ENCODE measurements at places on chromosomes 1 and 21.

DNA sequence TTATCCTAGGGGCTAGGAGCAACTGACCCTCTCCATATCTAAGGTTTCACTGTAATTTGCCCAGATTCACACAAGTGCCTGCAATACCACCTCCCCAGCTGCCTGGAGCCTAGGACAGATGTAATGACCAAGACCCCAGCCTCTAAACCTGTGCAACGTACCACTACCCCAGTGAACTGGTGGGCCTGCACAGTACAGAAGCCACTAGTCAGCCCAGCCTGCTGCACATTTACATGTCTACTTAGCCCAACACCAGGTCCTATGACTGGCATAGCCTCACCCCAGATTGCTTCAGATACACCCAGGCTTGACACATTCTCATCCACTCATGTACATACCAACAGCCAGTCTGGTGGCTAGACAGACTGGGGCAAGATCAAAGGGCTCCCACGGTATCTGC, 1336.6 kb downstream of the BRINP3 start:
- DNase-seq = no peak

DNA sequence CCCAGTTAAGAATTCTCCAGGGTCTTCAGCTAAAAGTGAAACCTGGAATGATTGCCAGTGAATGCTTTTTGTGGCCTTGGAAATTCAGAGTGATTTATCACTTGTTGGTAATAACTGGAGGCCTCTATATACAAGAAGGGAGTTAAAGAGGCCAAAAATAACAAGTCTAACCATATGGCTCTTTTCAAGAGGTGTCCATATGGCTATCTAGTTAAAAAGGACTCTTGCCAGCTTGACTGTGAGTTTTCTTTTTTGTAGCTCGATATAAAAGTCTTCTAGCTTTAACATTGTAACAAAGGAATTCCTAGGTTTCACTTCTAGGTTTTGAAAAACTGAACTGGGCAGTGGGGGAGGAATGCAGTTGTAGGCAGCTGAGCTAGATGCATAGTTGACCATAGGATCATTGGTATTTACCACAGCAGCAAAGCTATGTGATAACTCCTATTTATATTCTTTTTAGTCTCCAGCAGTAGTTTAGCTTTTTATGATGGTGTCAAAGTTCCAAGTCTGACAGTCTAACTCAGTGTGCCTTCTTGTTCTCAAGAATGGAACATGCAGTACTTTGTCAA, 44.4 kb downstream of the CACHD1 start:
- DNase-seq = no peak

DNA sequence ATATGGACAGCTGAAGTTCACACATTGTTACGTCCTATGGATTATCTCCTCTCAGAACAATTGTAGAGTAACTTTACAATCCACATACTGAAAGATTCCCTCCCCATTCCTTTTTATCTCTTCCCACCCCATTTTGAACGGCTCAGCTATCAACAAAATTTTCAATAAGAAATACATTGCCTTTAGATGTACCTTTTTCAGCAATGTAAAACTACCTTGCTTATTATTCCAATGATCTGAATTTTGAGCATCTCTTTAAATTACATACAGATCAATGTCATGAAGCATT, 503.7 kb downstream of the SMYD3 start:
- no peak for DNase-seq

DNA sequence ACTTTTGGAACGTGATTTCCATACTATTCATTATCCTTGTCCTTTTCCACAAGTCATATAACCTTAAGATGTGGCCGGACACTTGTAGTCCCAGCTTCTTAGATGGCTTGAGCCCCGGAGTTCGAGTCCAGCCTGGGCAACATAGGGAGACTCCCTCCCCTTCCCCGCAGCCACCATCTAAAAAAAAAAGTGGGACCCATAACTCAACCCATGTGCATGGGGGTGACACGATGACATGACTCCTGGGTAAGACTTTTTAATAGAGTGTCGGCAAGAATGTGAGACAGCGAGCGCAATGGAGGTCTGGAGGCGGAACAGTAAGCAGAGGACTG, 25.7 kb downstream of the MIA3 start:
- DNase-seq = no peak

- DNase-seq = no peak
Observed at GRCh38 chr21:46188226-46189212, 4.3 kb upstream of the SPATC1L start.

DNA sequence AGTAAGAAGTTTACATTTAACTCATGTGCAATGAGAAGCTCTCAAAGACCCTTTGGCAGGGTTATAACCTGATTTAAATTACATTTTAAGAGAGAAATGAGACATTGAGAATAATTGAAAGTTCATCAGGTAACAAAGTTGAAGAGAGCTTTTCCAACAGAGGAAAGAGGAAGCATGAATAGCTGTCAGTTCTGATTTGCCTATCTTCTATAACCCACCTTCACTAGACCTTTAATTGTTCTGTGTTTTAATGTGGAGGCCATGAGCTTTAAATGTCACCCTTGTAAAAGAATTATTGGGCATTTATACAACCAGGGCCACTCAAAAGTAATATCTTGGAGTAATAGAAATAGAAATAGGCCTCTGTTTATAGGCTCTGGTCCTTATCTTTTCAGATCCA, 9.3 kb upstream of the FCRL1 start:
- no peak for DNase-seq

DNA sequence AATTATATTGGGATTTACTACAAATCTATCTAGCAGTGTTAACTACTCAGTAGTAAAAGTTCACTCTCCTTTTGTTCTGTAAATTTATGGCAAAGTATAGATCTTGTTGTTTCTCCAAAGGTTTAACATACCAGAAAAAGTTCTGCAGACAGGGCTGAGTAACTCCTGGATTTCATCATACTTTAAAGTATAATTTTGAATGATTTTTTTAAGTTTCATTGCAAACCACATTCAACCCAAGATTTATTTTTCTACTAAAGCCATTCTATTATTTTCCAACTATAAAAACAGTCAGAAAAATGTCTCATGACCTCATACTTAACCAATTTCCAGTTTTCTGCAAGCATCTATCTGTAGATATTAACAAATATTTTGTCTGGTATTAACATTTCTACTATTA, 585.8 kb upstream of the ZRANB2 start:
- DNase-seq = no peak

DNA sequence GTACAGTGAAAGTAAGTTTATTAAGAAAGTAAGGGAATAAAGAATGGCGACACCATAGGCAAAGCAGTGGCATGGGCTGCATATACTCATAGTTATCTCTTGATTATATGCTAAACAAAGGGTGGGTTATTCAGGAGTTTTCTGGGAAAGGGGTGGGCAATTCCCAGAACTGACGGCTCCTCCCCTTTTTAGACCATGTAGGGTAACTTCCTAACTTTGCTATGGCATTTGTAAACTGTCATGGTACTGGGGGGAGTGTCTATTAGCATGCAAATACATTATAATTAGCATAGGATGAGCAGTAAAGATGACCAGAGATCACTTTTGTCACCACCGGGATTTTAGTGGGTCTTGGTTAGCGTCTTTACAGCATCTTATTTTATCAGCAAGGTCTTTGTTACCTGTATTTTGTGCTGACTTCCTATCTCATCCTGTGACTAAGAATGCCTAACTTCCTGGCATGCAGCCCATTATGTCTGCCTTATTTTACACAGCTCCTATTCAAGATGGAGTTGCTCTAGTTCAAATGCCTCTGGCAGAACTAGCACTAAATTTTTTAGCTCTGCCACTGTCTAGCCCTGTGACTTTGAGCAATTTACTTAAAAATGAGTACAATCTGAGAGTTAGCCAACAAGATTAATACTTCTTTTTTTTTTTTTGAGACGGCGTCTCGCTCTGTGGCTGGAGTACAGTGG, 110.3 kb upstream of the PALMD start:
- no peak for DNase-seq

- DNase-seq = no peak
Observed at GRCh38 chr1:211951856-211952255, 83.5 kb downstream of the INTS7 start.

Data from naive thymus-derived CD8-positive, alpha-beta T cell (primary cell).